CD8-positive, alpha-beta memory T cell (primary cell): ENCODE measurements at places on chromosomes 4 and X.

DNA sequence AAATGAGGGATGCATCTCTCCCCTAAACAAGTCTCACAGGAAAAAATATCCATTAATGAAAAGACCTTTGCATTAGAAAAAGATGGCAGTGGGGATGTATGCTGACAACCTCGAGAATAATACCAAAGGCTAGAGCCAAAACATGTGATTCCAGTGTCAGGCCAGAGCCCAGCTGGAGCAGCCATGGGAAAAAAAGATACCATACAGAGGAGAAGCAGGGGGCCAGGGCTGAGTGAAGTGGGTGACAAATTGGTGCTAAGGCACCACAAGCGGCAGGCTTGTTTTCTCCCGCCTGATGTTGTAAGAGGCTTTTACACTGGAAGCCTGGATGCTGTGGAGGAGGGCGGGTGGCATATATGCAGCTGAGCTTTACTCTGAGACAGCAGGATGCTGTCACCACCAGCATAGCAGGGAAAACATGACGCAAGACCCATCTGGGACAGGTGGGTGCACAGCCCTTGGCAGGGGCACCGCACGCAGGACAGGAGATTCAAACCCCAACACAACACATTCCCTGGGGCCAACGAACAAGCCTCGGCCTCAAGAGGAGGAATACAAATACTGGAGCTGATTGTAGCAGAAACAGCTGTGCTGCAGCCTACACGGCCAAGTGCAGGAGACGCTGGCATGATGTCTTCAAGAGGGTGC lies 91.9 kb downstream of the TSPAN5 start:
- no peak overlapping the region for H3K27ac ChIP-seq
- no peaks in the 10 kb centered on the region for H3K4me1 ChIP-seq
- no peaks in the 10 kb centered on the region for H3K27me3 ChIP-seq
- H3K36me3 ChIP-seq = no peaks in the 10 kb centered on the region
- DNase-seq = no peak

DNA sequence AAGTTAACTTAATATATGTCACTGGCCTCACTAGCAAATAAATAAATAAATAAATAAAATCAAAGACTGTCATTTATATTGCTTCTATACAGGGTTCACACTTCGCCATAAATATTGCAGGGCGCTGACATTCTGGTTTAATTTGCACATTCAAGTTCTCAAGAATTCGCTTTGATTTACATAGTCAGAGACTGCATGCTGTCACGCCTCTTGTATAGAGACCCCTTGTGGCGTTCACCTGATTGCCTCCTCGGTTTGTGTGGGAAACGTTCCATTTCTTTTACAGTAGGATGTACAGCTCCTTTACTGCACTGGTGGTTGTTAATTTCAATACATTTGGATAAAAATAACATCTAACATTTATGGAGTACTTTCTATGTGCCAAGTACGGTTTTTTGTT lies 71.3 kb upstream of the ADGRG2 start:
- no peaks in the 10 kb centered on the region for H3K36me3 ChIP-seq
- H3K4me1 ChIP-seq = no peaks in the 10 kb centered on the region
- no peak overlapping the region for H3K27ac ChIP-seq
- H3K27me3 ChIP-seq = no peaks in the 10 kb centered on the region
- DNase-seq = no peak

DNA sequence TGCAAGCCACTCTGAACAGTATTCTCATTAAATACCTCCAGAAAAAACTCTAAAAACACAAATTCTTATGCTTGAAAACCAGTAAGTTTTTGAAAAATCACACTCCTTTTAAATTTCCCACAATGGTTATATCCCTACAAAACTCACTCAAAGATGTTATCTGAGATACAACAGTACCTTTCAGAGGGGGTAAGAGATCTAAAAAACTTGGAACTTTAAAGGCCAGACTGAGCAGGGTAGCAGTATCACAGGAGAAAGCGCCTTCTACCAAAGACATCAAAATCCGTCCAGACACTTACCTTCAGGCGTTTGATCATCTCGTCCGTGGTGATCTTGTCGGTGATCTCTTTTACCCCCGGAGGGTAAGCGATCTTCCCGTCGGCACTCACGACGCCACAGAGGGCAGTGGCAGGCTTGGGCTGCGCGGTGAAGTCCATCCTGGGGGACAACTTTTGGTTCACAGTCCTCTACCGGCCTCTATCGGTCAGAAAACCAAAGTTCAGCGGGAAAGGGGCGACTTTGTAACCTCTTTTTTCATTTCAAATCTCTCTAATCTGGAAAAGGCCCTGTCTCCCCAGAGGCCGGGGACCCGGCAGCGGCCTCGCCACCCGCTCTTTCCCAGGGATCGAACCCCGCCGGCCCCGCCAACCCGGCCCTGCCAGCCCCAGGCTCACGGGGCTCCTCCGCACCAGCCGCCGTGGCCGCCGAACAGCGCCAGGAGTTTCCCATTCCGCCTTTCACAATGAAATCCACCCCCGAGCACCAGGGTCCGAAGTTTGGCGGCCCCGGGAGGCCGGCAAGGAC lies 1.4 kb downstream of the PDS5A start:
- DNase-seq = peak; percentile 63
- H3K4me1 ChIP-seq = peaks cover 29% of the 10 kb centered on the region
- H3K27me3 ChIP-seq = no peaks in the 10 kb centered on the region
- peaks cover 12% of the 10 kb centered on the region for H3K36me3 ChIP-seq
- peak overlapping the region; percentile 78 for H3K4me3 ChIP-seq

- no peaks in the 10 kb centered on the region for H3K27me3 ChIP-seq
- no peak overlapping the region for H3K27ac ChIP-seq
- H3K36me3 ChIP-seq = no peaks in the 10 kb centered on the region
- H3K4me3 ChIP-seq = no peak overlapping the region
These were observed 293.1 kb downstream of the TENM3 start for GRCh38 chr4:182536221-182536811.

- no peak overlapping the region for H3K27ac ChIP-seq
- H3K36me3 ChIP-seq = no peaks in the 10 kb centered on the region
- no peak for DNase-seq
These were observed 152.1 kb upstream of the DGKK start for GRCh38 chrX:50622751-50623150.

DNA sequence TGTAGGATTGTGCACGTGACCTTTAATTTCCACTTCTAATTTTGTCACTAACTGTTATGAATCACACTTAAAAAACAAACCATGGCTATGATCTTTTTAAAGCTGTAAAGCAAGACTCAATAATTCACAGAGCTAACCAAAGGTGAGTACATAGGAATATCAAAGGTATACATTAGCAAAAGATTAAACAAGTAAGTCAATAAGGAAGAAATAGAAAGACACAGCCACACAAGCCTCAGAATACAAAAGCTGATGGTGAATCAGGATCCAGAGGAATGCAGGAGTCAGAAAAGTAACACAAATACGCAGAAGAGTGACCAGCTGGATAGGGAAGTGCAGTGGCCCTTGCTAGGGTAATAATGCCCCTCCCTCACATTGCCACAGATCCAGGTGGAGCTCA lies 943.6 kb downstream of the DMD start:
- no peak for DNase-seq
- no peaks in the 10 kb centered on the region for H3K36me3 ChIP-seq
- H3K27me3 ChIP-seq = no peaks in the 10 kb centered on the region
- H3K4me3 ChIP-seq = no peak overlapping the region
- H3K27ac ChIP-seq = no peak overlapping the region

DNA sequence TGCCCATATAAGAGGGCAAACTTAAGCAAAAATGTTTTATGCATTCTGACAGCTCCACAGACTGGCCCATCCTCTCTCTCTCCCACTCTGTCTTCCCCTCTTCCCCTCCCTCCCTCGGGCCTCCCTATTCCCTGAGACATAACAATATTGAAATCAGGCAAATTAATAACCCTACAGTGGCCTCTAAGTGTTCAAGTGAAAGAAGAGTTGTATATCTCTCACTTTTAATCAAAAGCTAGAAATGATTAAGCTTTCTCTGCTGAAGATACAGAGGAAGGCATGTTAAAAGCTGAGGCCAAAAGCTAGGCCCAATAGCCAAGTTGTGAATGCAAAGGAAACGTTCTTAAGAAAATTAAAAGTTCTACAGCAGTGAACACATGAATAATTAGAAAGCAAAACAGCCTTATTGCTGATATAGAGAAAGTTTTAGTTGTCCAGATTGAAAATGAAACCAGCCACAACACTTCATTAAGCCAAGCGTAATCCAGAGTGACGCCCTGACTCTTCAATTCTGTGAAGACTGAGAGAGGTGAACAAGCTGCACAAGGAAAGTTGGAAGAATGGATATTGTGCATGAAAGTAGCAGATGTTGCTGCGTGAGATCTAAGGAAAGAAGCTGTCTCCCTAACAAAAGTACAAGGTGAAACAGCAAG lies 54.9 kb downstream of the USO1 start:
- H3K27me3 ChIP-seq = no peaks in the 10 kb centered on the region
- no peaks in the 10 kb centered on the region for H3K4me1 ChIP-seq
- peaks cover 43% of the 10 kb centered on the region for H3K36me3 ChIP-seq

- H3K27me3 ChIP-seq = no peaks in the 10 kb centered on the region
- no peak overlapping the region for H3K4me3 ChIP-seq
- H3K4me1 ChIP-seq = no peaks in the 10 kb centered on the region
- H3K27ac ChIP-seq = no peak overlapping the region
These were observed 44.1 kb upstream of the FRMD7 start for GRCh38 chrX:132171881-132172280.

DNA sequence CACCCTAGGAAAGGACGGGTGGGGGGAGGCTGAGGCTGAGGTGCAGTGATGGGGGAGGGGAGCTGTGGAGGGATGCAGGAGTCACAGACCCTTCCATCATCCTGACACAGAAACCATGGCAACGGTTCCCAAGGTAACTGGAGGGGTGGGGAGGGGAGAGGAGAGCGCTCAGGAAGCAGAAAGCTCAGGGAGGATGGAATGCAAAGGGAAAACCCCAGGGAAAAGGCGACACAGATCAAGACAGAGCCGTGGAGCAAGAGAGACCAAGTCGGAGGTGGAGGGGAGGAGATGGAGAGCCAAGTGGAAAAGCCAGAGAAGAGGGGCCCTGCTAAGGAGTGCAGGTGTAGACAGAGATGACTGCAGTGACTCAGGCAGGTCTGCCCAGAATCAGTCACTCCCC lies 14.5 kb downstream of the L1CAM start:
- H3K36me3 ChIP-seq = no peaks in the 10 kb centered on the region
- H3K27ac ChIP-seq = no peak overlapping the region
- no peaks in the 10 kb centered on the region for H3K4me1 ChIP-seq
- H3K4me3 ChIP-seq = no peak overlapping the region
- H3K27me3 ChIP-seq = no peaks in the 10 kb centered on the region
- no peak for DNase-seq

- H3K4me1 ChIP-seq = no peaks in the 10 kb centered on the region
- H3K27ac ChIP-seq = no peak overlapping the region
- no peaks in the 10 kb centered on the region for H3K27me3 ChIP-seq
- H3K4me3 ChIP-seq = no peak overlapping the region
- no peak for DNase-seq
These were observed 8.3 kb downstream of the PRRG1 start for GRCh38 chrX:37357436-37357835.

GRCh38 chrX:124033821-124034220 lies 72.3 kb downstream of the STAG2 start:
- H3K4me3 ChIP-seq = no peak overlapping the region
- no peaks in the 10 kb centered on the region for H3K4me1 ChIP-seq
- no peak for DNase-seq
- no peaks in the 10 kb centered on the region for H3K36me3 ChIP-seq
- no peaks in the 10 kb centered on the region for H3K27me3 ChIP-seq

DNA sequence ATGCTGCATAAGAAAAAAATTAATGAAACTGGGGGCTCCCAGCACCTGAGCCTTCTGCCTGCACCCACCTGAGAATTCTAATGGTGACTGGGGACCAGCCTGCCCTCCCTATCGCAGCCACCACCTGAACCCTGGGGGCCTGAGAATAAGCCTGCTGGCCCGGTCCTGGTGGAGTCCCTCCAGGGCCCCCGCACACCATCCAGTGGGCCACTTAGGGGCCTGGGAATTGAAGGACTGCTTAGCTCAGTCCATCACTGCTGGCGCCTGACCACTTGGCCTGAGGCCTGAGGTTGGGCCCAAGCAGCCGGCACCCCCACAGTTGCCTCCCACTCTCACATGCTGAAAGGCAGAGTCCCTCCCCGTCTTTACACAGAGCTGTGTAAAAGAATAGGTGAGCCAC lies 230.8 kb downstream of the ENOX2 start:
- no peak overlapping the region for H3K27ac ChIP-seq
- H3K36me3 ChIP-seq = no peaks in the 10 kb centered on the region
- no peak for DNase-seq
- no peak overlapping the region for H3K4me3 ChIP-seq
- H3K4me1 ChIP-seq = no peaks in the 10 kb centered on the region
- no peaks in the 10 kb centered on the region for H3K27me3 ChIP-seq

GRCh38 chrX:125205133-125205917 lies 114.3 kb upstream of the TEX13C start:
- H3K27me3 ChIP-seq = no peaks in the 10 kb centered on the region
- DNase-seq = no peak
- no peaks in the 10 kb centered on the region for H3K4me1 ChIP-seq
- no peaks in the 10 kb centered on the region for H3K36me3 ChIP-seq

DNA sequence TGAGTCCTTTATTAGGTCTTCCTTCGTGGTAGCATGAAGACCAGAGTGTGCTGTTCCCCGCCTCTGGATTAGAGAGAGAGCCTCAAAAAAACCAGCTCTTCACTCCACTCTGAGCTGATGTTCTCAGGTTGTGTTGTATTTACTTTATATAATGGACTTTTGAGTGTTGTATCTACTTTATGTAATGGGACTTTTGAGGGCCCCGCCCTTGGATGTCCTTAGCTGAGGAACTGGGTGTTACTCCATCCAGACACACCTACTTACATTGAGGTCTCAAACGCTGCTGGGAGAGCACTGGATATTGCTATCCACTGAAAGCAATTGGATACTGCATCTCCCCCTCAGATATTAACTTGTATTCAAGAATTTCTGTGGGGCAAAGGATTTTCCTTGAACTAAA lies 28.2 kb downstream of the ATP8A1 start:
- H3K36me3 ChIP-seq = no peaks in the 10 kb centered on the region
- peaks cover 59% of the 10 kb centered on the region for H3K4me1 ChIP-seq
- no peaks in the 10 kb centered on the region for H3K27me3 ChIP-seq
- DNase-seq = no peak
- no peak overlapping the region for H3K27ac ChIP-seq

DNA sequence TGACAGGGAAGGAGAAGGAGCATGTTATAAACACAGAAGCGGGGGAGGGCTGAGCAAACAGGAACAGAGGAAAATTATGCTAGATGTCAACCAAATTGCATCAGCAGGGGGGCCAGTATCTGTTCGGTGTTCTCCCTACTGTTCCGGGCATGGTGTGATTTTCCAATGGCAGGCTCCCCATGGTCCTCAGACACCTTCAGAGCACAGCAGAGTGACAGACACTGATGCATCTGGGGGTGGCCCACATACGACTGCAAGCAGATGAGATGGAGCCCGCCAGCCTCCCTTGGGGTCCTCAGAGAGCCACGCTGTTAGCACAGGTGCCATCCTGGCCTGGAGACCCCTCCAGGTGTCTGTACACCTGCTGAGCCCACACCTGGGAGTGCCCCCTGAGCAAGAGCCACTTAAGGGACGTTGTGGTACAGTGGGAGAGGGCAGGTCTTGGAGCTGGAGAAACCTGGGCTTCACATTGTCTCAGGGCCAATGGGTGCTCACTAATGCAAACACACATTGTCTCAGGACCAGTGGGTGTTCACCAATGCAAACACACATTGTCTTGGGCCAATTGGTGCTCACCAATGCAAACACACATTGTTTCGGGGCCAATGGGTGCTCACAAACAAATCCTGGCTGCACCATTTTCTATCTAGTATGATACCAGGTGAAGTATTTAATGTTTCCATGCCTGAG lies 95.4 kb downstream of the SLC2A9 start:
- no peak for DNase-seq
- H3K4me1 ChIP-seq = no peaks in the 10 kb centered on the region
- no peak overlapping the region for H3K4me3 ChIP-seq
- no peaks in the 10 kb centered on the region for H3K36me3 ChIP-seq
- no peak overlapping the region for H3K27ac ChIP-seq

- DNase-seq = no peak
- no peaks in the 10 kb centered on the region for H3K27me3 ChIP-seq
- no peaks in the 10 kb centered on the region for H3K36me3 ChIP-seq
- no peak overlapping the region for H3K4me3 ChIP-seq
These were observed 255.7 kb downstream of the TMEM47 start for GRCh38 chrX:34401411-34401810.
